ENCODE measurements at places on chromosomes 1 and 21.

- no peak for DNase-seq
Measured at GRCh38 chr1:101757985-101758384, 238.7 kb downstream of the OLFM3 start.

GRCh38 chr1:56133522-56134472 is 445.6 kb downstream of the PLPP3 start:
- no peak for DNase-seq

- no peak for DNase-seq
Measured at GRCh38 chr1:3456449-3456963, 2.0 kb downstream of the ARHGEF16 start.

- DNase-seq, result no peak
Measured at GRCh38 chr1:207691010-207691409, 46.1 kb downstream of the CR1L start.

- DNase-seq, result no peak
Measured at GRCh38 chr1:110726755-110727154, 52.0 kb upstream of the KCNA3 start.

- no peak for DNase-seq
Measured at GRCh38 chr1:234975122-234975940, 153.3 kb downstream of the TOMM20 start.

DNA sequence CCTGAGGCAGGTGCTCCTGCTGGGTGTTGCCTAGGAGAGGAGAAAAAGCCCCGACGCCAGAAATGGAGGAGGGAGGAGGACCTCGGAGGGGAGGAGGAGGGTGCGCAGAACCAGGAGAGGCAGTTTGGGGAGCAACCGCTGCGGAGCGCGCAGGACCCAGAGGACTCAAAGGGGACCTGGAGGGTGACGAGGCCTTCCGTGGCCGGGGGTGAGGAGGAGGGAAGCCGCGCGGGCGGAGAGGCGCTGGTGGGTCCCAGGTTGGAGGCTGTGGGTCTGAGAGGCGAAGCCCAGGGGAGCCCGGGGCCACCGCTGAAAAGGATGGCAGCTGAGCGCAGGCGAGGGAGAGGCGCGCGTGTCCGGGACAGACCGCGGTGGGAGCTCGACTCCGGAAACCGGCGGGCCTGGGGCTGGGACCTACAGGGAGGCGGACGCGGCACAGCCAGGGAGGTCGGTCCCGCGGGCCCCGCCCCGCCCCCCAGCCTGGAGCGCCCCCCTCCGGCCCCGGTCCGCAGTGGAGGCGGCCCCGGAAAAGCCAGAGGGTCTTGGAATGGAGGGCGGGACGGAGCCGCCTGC is 15.1 kb downstream of the RNF223 start:
- DNase-seq, result no peak

- DNase-seq, result no peak
Measured at GRCh38 chr1:78854556-78854955, 152.0 kb downstream of the ADGRL4 start.

DNA sequence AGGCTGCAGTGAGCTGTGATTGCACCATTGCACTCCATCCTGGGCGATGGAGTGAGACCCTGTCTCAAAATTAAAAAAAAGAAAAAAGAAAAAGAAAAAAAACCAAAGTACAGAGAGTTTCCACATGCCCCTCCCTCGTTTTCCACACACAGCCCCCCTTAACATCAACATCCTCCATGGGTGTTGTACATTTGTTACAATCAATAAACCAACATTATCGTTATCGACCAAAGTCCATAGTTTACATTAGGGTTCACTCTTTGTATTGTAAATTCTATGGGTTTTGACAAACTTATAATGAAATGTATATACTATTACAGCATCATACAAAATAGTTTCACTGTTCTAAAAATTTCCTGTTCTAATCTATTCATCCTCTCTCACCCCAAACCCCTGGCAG is 15.9 kb upstream of the TINAGL1 start:
- DNase-seq, result no peak

GRCh38 chr1:63705078-63705477 is 68.7 kb upstream of the ROR1 start:
- DNase-seq, result no peak

DNA sequence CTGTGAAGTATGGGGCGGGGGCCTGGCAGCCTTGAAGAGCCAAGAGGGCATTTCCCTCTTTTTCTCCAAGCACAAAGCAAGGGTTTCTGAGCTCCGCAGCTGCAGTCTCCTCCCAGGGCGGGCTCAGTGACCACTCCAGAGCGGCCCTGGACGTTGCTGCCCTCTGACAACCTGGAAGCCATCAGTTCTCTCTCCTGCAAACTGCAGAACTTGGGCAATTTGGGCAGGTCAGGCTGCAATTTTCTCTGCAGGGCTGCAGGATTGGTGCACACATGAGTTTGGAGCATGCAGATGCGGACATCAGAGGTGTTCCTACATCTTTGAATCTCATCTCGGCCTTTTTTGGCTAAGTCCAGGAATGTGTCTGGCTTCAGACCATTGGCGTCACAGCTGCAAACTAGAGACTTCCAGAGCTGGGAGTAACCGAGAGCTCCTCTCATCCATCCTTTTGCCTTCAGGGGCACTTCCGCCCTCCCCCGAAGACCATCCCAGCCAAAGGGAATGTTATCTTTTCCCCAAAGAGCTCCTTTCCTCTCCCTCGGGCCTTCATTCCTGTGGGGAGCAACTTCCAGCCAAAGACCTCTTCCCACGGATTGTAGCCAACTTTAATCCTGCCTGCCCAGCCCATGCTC is 139.6 kb upstream of the WNT4 start:
- DNase-seq, result no peak

DNA sequence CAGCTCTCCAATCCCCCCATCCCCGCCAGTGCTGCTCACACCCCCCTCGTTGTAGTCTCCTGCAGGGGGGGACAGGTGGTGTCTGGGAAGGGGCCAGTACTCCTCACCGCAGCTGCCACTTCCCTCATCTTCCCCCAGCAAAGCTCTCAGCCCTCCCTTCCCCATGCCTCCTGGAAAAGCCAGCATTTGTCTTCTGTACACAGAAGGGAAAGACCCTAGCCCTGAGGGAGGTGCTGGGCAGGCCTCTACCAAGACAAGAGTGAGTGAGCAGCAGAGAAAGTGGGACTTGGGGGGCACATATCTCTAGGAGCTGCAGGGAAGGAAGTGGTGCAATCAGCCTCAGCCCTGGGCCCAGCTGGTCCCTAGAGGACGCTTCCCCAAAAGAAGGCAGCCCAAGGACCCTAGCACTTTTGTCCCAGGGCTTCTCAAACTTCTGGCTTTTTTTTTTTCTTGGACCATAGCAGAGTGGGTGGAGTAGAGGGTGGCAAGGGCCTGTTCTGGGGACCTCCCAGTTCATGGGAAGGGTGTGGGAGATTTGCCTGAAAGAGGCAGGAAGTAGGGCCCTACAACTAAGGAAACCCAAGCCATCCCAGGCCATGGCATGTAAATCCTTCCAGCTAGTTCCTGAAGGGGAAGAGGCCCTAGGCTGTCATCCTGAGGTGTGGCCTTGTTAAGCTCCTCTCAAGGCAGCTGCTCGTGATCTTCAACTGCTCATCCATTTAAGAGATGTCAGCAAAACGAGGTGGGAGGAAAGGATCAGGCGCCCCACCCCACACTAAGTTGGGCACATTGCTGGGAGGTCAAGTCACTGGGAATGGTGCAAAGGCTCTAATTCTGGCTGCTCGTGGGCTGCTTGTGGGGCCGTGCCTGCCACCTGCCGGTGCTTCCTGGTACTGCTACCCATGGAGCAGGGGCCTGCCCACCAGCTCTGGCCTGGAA is 12.6 kb downstream of the ZC3H12A start:
- DNase-seq, result peak; percentile 80

GRCh38 chr1:185232874-185233273 is 75.9 kb downstream of the SWT1 start:
- no peak for DNase-seq

DNA sequence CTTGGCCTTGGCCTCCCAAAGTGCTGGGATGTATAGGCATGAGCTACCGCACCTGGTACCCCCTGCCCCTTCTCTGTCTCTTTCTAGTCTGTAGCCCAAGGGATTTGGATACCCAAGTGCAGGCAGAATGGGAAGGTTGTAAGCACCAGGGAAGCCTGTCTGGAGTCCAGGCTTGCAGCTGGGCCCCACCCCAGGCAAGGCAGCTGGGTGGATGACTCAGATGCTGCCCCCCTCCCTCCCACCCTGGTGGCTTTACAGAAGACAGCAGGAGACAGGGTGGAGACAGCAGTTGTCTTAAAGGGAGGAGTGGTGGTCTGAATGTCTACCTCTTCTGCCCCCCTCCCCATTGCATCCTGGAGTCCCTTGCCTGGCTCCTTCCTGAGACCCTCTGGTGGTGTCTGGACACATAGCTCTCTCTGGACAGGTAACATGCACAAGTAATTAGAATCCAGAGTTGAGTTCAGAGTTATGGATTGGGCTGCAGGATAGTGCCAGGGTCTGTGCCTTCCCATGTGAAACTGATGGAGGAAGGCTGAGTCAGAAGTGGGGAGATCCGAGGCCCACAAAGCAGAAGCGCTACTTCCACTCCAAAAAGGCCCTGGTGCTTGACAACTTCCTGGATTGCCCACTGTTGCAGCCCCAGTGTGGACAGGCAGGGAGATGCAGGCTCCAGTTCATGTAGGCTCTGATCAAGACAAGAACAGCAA is 5.1 kb downstream of the LMNA start:
- DNase-seq, result peak; percentile 80

- no peak for DNase-seq
Measured at GRCh38 chr1:179095377-179095776, 13.5 kb downstream of the TOR3A start.

DNA sequence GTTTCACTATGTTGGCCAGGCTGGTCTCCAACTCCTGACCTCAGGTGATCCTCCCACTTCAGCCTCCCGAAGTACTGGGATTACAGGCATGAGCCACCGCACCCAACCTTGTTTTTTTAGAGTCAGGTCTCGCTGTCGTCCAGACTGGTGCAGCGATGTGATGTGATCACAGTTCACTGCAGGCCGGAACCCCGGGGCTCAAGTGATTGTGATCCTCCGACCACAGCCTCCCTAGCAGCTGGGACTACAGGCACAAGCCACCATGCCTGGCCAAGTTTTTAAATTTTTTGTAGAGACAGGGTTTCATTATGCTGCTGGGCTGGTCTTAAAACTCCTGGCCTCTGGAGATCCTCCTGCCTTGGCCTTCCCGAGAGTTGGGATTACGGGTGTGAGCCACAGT is 46.1 kb upstream of the LIN9 start:
- DNase-seq, result no peak

- no peak for DNase-seq
Measured at GRCh38 chr1:230781594-230781993, 34.4 kb downstream of the CAPN9 start.

DNA sequence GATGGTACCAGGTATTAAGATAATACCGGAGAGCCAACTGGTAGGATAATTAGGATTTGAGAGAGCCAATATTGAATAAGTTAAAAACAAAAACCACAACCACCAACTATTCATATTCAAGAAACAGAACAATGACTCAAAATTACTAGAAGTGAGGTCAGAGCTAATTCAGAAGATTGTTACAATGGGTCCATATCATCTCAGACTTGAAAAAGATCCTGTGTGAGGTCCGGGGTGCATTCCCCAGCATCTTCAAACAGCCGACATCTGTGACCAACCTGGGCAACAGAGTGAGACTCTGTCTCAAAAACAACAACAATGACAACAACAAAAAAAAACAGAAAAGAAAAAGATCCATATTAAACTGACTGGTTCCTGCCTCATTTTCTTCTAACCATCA is 18.6 kb downstream of the AK2 start:
- DNase-seq, result no peak

DNA sequence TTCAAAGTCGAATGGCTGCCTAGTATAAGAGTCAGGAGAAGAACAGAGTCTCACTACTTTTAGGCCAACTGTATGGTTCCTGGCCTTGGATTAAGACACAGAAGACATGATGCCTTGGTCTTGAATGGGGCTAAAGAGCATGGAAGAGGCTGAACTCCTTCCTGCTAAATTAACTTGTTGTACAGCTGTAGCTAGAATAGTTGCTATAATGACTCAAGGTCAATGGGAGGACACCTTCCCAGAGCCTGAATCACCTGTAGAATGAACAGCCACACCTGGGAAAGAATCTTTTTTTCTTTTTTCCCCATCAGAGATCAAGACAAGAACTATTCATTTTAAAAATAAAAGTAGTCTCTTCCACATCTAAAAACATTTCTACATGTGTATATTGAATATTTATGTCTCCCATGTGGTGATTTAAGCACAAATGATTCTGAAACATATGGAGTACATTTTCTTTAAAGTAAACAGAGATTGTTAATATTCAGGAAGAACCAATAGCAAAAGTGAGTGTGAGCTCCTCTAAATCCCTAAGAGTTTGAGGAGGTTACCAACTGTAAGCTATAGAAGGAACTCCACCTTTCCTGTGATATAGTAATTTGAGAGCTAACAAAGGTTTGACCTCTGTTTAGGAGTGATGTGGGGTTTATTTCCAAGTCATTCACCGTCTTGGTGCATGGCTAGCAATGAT is 191.3 kb downstream of the TGFB2 start:
- no peak for DNase-seq

GRCh38 chr1:26580116-26580515 is 50.6 kb downstream of the RPS6KA1 start:
- DNase-seq, result no peak

GRCh38 chr1:162185314-162186025 is 116.0 kb downstream of the NOS1AP start:
- no peak for DNase-seq

- DNase-seq, result no peak
Measured at GRCh38 chr1:70086897-70087296, 118.5 kb downstream of the LRRC40 start.
